Frontal cortex (tissue), 4 donors: ENCODE measurements at places on chromosomes 4 and X.

DNA sequence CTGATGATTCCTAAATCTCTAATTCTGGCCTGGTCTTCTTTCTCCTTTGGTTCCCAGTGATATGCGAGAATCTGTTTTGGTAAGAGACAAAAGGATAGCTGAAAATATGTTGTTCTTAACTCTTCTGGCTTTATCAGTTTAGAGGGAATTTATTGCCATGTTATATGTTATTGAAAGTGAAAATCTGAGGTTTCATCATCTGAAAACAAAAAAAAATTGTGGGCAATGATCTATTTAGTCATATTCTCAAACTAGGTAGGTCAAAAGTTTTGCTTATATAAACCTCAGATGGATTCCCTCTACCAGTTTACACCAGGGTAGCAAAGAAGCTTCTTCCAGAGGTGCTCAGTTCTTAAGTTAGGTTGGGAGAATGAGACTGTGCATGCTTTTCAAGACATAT is 103.6 kb downstream of the ITM2A start:
- DNase-seq: no peak

DNA sequence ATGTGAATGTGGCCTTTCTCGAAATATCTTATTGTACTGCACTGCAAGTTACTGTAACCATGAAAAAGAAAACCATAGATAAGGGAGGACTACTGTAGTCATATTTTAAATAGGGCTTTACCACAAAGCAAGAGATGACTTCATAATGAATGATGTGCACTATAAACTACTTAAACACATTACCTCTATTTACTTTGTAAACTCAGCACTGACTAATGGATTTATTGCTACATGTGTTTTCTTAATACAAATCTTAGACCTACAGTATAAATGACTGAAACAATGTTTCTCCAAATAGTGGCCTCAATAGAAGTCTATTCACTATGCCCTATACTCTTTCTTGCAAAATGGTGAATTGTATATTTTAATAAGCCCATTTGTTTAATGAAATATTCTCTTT is 61.1 kb downstream of the HDX start:
- no peak for DNase-seq

- no peak for DNase-seq
These were observed 62.7 kb downstream of the ANTXR2 start for GRCh38 chr4:80010316-80010715.

GRCh38 chrX:7283741-7284140 is 135.8 kb upstream of the PUDP start:
- DNase-seq: no peak

DNA sequence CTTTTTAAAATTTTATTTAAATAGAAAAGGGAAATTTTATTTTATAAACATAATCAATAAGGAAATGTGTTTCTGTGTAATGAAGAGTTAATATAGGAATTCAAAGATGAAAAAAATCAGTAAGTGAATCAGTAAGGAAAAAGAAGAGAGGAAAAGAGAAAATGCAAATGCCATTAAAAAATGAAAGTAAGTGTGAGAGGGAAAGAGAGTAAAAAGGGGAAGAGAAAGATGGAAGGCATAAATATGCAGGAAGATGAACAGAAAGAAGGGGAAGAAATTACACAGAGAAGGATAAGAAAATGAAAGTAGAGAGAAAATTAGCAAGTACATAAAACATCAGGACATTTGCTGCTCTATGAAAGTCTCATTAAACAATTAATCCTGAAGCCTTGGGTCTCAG is 349.9 kb downstream of the FSTL5 start:
- no peak for DNase-seq

GRCh38 chr4:54482529-54483200 is 175.1 kb upstream of the KIT start:
- DNase-seq: no peak

GRCh38 chr4:36485885-36486284 is 204.5 kb downstream of the DTHD1 start:
- no peak for DNase-seq

GRCh38 chr4:8817096-8817812 is 54.4 kb downstream of the HMX1 start:
- DNase-seq: no peak

GRCh38 chrX:111822191-111822590 is 53.8 kb upstream of the TRPC5OS start:
- no peak for DNase-seq

DNA sequence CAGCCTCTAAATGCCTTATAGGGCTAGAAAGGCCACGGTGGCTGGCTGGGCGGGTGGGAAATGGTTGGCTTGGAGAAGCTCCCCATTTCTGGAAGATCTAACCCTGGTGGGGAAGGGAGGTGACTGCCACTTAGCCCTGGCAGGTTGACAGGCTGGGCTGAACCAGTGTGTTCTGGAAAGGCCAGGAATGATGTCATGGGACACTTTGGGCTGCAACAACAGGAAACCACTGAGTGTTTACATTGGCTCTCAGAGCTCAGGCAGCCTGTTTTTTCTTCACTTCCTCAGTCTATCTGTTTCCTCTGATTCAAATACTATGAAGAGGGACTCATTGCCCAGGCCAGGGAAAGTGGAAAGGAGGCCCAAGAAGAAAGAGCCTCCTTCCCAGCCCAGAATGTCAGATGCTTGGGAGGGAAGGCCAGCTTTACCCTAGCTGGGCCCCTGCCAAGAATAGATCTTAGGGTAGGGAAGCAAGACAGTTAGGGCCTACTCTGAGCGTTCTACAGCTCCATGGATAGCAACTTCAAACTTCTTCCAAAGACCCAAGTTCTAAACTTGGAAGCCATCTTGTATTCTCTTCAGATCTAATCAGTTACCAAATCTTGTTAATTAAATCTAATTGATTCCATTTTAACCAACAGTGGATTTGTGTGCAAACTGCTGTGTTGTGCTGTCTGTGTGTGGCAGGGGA is 65.8 kb upstream of the MSN start:
- no peak for DNase-seq

- no peak for DNase-seq
These were observed 59.5 kb upstream of the KDR start for GRCh38 chr4:55184600-55185523.

DNA sequence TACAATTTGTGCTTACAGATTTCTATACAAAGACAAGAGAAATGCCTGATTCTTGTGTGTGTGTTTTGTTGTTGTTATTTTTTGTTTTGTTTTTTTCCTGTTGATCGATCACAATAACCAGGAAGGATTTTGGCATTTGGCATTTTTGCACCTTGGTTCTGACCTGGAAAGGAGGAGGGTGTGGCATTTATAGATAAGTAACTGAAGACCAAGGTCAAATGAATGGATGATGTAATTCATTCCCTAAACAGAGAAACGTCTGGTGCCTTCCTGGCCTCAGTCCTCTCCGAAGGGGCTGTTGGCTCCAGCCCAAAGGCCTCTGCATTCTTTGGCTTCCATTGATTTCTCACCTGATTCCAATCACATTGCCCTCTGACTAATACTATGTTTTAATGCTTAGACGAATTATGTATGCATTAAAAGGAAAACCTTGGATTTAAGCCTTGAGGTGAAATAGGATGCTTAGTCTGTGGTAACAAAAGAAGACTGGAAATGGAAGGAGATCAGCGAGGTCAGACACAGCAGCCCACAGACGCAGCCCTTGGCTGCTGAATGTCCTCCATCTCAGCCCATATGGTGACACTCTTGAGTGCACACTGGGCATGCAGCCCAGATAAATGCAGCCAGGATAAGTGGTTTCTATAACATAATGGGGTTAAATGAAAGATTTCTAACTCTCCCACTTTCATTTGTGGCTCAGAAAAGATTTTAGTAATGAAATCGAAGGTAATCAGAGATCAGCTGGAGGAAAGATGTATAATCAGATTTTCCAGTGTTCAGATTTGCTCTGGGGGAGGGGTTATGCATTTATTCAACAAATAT is 60.5 kb upstream of the TRIM2 start:
- DNase-seq: no peak

GRCh38 chr4:152189451-152190179 is 346.3 kb downstream of the FBXW7 start:
- no peak for DNase-seq

- DNase-seq: no peak
These were observed 255.2 kb downstream of the SLC39A8 start for GRCh38 chr4:102089850-102090621.

GRCh38 chr4:15149234-15149838 is 147.1 kb downstream of the CPEB2 start:
- no peak for DNase-seq

- DNase-seq: no peak
These were observed 3.1 kb upstream of the P2RY4 start for GRCh38 chrX:70262952-70263567.

- no peak for DNase-seq
These were observed 317.6 kb upstream of the CNKSR2 start for GRCh38 chrX:21056622-21057021.

DNA sequence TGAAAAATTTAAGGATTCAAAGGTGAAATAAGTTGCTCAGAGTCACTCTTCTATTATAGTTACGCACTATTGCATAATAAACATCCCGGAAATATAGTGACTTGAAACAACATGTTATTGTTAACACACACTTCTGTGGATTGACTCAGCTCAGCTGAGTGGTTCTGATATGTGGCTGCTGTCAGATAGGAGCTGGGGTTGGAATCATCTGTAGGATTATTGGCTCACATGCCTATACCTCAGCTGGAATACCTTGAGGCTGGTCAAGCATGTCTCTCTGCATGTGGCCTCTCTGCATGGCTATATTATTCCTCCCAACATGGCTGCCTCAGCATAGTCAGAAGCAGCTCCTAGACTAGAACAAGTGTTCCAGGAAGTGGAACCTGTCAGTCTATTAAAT is 486.7 kb upstream of the MAGEB2 start:
- no peak for DNase-seq

DNA sequence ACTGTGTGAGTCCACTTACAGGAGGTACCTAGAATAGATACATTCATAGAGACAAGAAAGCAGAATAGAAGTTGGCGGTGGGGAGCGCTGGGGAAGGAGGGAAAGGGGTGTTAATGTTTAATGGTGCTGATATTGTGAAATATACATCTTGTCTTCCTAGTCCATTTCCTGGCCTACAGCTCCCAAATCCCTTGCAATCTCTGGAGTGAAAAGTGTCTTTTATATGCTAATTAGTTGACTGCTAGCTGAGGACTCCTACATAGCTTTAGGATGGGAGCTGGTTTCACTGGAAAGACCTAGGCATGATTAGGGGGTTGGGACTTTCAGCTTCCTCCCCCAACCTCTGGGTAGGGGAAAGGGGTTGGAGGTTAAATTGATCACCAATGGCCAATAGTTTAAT is 36.0 kb downstream of the FUNDC1 start:
- no peak for DNase-seq

DNA sequence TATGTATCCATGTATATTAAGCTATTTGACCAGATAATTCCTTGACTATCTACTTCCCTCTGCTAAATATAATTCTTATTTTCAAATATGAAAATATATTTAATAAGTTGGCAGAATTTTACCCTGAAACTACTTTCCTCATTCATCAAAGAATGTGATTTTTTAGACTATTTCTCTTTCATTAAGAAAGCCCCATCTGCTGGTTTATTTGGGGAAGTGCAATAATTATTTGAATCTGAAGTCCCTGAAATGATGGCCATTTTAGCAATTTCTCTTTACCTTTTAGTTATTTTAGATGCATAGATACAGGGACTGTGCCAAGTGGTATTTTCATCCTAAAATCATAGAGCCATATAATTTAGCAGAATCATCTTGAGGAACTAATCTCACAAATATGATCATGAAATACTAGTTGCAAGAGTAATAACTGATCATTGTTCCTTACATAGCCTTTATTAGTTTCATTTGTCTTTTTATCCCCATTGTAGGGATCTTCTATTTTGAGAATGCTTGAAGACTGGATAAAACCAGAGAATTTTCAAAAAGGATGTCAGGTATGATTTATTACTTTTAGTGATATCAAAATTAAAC is 39.0 kb downstream of the ENPEP start:
- no peak for DNase-seq

DNA sequence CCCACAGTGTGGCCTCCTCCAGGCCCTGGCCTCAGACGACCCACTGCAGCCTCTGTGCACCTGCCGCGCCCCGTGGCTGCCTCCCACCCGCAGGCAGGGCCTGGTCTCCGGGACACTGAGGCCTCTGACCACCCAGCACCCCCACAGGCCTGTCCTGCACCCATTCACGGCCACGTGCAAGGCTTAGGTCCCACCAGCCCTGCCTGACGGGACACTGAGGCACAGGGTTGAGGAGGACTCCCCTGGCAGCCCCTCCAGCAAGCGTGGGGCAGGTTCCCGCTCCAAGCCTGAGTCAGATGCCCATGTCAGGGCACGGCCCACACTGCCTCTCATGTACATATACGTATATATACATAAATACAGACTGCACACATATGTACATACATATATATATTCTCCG is 23.5 kb downstream of the NELFA start:
- DNase-seq: no peak

- DNase-seq: no peak
These were observed 45.3 kb downstream of the SLC9A6 start for GRCh38 chrX:136030303-136031191.

- no peak for DNase-seq
These were observed 298.8 kb upstream of the CTSO start for GRCh38 chr4:156252358-156252921.

DNA sequence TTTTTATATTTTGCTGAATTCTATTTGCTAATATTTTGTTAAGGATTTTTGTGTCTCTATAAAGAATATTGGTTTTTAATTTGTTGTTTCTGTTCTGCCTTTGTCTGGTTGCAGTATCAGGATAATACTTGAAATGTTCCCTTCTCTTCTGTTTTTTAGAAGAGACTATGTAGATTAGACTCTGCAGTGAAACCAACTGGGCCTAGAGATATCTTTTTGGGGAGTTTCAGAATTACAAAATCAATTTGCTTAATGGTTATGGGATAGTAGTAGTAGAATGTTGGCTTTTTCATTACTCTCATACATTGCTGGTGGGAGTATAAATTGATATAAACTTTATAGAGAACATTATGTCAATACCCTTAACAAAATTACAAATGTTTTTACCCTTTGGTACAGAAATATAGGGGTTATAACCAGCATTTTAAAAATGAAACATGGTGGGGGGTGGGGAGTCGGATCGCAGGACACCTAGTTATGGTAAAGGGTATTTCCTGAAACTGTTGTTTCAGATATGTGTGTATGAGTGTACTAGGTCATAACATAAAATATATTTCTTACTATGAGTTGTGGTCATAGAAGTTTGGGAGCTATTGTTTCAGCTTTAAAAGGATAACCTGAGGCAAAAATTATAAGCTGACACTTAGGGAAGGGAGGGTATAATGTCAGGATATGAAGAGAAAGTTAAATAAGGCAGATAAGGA is 29.0 kb downstream of the CLOCK start:
- DNase-seq: no peak

GRCh38 chr4:102061133-102061532 is 270.6 kb downstream of the BANK1 start:
- DNase-seq: no peak

DNA sequence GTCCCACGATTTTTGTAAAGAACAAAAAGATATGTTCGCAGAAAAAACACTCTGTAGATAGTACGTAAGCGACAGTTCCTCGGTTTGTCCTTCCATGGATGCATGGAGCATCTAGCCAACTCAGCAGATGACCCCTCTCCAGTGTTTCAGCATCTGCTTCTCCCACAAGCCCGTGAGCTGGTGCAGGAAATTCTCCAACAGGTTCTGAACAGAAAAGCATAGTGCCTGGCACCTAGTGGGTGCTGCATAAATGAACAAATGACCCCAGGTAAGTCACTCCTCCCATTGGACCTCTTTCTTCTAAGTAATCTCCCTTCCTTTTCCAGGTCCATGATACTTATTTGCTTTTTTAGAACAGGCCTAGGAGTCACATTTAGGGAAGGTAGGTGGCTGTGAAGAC is 966 bp upstream of the KIAA0232 start:
- no peak for DNase-seq
